ENCODE measurements at places on chromosomes 12 and 14.

DNA sequence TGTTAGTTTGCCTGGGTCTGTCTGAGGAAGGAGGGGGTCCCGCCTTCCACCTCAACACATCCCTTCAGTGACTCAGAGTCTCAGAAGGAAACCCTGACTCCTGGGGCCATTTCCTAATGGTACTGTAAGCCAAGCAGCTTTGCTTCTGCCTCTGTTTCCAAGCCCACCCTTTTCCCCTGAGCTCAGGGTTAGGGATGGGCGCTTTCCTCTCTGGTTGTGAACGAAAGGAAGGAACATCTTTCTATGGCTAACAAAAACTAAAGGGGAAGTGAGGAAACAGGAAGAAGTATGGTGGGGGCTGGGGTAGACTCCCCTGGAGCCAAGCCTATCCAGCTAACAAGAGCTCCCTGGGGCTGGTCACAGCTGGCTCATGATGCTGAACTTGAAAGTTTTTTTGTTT, 11.6 kb upstream of the UNC119B start:
- no peak for DNase-seq

DNA sequence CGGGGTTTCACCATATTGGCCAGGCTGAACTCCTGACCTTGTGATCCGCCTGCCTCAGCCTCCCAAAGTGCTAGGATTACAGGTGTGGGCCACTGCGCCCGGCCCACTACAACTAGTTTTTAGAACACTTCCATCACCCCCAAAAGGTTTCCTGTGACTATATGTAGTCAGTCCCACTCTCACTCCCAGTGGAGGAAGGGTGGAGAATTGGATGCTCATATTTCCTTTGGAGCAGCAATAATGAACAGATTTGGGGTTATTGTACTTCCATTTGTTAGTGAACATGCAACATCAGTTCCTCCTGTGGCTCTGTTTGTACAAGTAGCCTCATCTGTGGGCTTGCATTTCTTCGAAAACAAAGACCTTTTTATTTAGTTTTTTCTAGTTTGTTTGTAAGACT, 35.8 kb downstream of the RAP1B start:
- DNase-seq = no peak

- DNase-seq = no peak
Measured at GRCh38 chr14:40796168-40796567, 810.5 kb upstream of the LRFN5 start.

- no peak for DNase-seq
Measured at GRCh38 chr14:64632056-64632455, 72.2 kb upstream of the PLEKHG3 start.

DNA sequence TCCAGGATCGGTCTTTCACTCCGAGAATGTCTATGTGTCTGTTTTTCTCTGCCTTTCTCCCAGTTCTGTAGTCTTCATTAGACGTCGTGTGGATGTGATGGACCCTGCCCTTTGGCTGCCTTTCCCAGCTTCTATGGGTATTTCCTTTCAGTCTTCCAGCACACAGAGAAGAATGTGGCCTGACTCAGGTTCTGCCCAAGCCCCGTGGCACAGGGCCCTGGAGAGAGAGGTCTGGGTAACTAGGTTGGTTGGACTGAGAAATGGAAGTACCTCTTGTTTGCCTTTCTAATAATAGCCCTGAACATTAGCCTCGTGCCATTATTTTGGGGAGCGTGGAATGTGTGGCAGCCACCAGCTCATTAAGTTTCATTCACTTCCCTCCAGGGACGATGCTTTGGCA, 3.8 kb downstream of the FOXJ2 start:
- no peak for DNase-seq

DNA sequence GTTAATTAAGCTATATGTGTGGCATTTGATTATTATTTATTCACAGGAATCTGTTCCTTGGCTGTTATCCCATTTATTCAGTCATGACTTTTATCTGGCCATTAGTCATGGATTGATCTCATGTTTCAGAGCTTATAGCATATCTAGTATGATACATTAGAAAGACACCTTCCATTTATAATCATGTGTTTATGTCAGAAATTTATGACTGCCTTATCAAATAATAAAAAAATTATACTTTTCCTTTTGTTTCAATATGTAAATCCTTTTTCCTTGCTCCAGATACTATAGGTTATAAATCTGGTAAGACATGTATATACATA, 248.0 kb upstream of the PDE3A start:
- no peak for DNase-seq

DNA sequence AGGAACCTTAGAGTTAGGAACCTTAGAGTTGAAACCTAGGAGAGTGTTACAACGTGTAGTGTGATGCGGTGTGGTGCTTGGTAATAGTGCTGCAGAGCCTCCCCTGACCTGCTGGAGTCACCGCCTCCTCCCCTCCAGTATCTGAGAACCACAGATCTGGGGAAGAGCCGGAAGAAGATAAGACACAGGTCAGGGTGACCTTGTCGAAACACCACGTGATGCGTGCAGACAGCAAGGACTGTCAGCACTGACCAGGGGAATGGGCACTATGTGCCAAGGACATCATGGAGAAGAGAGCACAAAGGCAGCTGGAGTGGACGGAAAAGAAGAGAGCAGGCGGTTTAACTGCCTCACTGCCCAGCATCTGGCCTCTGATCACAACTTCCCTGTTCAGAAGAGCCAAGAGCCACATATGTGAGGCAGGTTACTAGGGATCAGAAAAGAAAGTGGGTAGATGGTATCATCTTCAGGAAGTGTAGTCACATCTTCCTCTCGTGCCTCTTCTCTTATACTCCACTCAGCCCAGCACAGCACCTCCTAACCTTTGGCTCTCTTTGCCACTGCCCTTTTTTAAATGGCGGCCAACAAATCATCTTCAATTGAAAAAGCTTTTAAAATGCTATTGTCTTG, 93.7 kb downstream of the TESC start:
- no peak for DNase-seq

DNA sequence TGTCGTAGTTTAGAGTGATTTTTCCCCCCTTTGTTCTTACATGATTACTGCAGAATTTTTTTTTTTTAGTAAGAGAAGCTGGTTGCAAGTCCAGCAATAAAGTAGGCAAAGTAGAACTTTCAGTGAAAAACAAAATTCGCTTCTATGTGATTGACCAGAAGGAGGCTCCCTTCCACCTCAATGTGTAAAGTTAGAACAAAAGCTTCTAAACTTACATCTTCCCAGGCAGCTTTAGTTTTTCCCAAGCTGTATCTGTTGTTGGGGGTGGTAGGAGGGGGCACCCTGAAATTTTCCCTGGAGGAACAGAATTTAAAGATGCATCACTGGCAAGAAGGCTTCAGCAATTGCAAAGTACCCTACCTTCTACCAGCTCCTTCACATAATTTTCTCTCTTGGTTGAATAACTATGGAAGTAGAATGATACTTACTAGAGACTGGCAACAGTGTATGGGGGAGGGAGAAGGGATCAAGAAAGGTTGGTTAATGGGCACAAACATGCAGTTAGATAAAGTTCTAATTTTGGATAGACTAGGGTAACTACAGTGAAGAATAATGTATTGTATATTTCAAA, 87.3 kb upstream of the E2F7 start:
- DNase-seq = no peak

DNA sequence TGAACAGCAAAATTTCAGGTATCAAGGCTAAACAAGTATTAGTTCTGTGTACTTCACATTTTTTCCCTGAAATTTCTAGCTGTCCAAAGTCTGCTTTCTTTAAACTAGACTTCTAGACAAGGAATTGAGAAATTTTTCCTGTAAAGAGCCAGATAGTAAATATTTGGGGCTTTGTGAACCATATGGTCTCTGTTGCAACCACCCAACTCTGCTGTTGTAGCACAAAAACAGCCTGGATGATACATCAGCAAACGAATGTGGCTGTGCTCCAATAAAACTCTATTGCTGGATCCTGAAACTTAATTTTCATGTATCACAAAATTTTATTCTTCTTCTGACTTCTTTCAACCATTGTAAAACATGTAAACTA, 96.0 kb upstream of the SLC38A4 start:
- DNase-seq = no peak

- DNase-seq = no peak
Measured at GRCh38 chr12:95458761-95459160, 15.2 kb upstream of the METAP2 start.

GRCh38 chr14:70707138-70708038, 65.7 kb downstream of the TTC9 start:
- no peak for DNase-seq

- no peak for DNase-seq
Measured at GRCh38 chr12:3350432-3350831, 140.6 kb upstream of the PRMT8 start.

DNA sequence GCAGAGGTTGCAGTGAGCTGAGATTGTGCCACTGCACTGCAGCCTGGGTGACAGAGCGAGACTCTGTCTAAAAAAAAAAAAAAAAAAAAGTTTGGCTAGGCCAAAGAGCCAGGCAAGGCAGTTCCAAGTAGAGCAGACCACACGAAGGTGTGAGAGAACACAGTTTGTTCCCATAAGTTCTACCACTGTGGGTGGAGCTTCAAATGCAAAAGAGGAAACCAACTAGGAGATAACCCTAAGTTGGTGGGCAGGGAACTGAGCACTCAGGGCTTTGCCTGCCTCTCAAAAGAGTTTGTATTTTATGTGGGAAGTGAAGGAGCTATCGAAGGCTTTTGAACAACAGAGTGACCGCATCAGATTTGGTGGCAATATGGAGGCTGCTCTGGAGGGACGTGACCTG, 15.1 kb downstream of the SOCS2 start:
- no peak for DNase-seq

- DNase-seq = no peak
Measured at GRCh38 chr12:46493834-46494181, 121.2 kb upstream of the SLC38A2 start.

DNA sequence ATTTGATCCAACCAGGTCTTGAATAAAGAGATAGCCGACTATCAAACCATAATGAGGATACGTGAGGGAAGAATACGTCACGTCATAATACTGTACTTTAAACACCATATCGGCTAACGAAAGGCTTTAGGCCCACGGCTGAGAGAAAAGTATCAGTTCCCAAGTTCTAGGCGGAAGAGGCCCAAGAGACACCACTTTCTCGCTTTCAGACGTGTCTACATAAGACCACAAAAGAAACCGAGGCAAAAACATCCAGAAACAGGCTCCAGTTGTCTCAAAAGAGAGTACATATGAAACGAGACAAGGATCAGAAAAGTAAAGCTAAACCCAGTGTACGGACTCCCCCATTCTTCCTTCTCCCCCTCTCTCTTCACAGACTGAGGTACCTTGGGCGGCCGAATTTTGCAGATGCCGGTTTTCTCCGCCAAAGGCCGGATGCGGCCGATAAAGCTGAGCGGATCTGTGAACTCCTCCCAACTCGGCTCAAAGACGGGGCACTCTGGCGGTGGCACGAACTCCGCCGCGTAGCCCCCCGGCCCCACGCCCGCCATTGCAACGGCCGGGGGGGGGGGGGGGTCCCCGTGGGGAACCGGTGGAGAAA, 479 bp downstream of the KDM5A start:
- no peak for DNase-seq

DNA sequence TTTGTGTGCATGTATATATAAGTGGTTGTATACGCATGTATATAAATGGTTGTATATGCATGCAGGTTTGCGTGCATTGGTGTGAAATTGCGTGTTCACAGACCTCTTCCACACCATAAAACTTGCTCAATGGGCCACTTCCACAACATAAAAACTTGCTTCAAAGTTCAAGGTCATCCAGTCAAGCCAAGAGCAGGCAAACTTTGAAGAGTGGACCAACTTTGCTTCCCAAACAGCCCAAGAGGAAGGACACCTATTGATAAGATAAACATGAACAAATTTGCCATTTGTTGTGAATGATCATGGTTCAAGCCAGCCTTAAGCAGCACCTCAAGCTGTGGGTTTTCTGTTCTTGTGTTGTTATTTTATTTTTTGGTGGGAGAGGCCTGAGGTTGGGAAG, 25.2 kb upstream of the PPP1CC start:
- no peak for DNase-seq

DNA sequence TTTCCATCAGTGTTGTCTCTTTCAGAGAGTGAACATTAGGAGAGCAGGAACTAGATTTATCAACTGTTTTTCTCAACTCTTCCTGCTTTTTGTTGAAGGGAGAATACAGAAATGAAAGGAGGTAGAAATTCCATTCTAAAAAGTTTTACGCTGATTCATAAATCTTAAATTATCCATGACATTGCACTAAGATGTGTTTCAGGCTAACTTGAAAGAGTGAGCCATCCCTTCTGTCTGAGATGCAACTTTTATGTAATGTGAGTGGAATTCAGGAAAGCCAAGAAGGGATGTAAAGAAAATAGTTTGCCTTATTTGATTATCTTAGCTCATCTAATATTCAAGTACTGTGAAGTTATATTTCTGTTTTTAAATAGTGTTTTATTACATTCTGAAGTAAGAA, 349.5 kb upstream of the RGS6 start:
- DNase-seq = no peak

GRCh38 chr14:63759456-63759855, 31.6 kb upstream of the SGPP1 start:
- DNase-seq = no peak

DNA sequence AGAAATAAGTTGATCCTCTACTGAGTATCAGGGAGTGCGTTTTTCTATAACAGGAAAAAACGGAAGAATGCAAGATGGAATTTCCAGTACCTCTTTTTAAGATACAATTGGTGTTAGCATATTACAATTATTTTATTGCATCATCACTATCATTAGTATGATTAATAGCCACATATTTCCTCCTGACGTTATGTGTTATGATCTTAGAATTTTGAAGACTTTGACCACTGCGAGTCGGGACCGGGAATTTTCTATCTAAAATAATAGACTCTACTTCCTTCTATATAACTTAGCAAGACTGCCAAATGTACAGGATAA, 679 bp upstream of the SAV1 start:
- DNase-seq = no peak

GRCh38 chr12:42070036-42070435, 74.6 kb downstream of the GXYLT1 start:
- no peak for DNase-seq

DNA sequence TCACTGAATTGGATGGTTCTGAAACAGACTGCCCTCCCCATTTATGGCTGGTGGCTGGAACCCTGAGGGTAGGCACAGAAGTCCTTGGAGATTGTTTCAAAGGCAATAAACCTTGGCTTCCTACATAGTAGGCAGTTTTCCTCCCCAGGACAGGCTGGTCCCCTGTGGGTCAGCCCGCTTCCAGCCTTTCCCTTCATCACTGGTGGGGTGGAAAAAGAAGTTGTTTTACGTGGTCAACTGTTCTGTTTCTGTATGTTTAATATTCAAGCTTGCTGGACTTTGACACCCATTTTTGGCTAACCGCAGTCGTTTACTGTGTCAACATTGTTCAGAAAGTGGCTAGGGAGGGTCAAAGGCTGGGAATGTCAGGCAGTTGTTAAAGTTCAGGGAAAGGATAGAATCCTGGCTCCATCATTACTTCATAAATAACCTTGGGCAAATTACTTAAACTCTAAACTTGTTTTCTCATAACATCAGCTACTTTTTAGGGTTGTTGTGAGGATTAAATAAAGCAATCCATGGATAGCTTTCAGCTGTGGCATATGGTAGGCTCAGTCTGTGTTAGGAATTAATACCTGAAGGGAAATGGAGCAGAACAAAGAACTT, 2.4 kb downstream of the KLHDC2 start:
- DNase-seq = no peak

DNA sequence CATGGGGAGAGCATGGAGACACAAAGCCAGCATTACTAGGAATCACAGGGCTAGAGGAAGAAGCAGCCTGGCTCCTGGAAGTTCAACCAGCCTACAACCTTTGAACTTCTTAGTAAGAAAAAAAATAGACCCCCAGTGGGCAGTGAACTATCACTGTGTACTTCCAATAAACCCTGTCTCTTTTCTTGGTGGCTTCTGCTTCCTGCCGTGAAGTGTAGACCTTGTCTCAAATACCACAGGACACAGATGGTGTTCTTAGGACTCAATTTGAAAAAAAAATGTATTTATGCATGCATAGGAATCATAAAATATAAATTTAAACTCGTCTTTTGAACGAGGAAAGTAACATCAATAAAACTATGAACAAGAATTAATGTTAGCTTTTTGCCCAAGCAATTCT, 3.6 kb upstream of the PTGER2 start:
- DNase-seq = no peak

All from activated naive CD4-positive, alpha-beta T cell (primary cell).